Hematopoietic multipotent progenitor cell treated with erythropoietin and hydrocortisone succinate and interleukin-3 and kit ligand, for 8 days (in vitro differentiated cells): ENCODE measurements at places on chromosomes 6 and 20.

DNA sequence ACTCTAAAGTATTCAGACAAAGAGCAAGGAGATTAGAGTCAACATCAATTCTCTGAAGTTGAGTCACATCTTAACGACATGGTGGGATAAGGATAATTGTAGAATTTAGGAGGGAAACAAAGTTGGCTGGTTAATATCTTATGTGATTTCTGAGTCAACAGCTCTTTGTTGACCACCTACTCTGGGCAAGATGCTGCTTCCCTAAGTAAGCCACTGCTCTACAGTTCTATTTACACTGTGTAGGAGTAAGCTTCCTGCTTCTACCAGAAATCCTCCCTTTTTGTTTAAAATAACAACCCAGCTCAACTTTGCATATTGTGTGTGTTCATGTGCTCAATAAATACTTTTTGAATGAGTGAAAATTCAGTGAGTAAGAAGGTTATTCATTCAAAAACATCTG lies 3.1 kb downstream of the HS3ST5 start:
- no peak for DNase-seq

- no peak for DNase-seq
Observed at GRCh38 chr20:45827030-45827652, at the start of gene TNNC2. Gene TNNC2, minus strand, starts transcription at chr20:45827312. Its CDS starts 64 bp downstream, at chr20:45827248.

- no peak for DNase-seq
Observed at GRCh38 chr6:19463250-19463649, 373.9 kb upstream of the ID4 start.

- DNase-seq = no peak
Observed at GRCh38 chr20:5735845-5736510, 14.2 kb upstream of the SHLD1 start.

DNA sequence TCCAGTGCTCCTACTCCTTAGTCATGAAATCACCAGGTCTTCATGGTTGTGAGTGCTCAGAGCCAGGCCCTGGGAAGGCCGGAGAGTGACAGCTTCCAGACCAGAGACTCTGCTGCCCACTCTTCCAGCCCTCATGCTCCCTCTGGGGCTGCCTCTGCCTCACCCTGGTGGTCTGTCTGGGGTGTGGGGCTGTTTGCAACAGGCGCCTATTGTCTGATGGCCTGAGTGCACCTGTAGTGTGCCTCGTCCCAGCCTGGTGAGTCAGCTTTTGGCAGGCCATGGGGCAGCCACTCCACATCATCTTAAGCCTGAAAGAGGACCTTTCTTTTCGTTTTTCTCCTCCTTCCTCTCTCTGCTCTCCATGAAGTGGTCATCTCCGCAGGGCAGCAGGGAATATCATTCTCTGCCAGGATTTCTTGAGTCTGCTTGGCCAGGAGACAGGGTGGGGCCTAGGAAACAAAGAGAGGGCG lies 173.8 kb downstream of the VEGFA start:
- DNase-seq = no peak

- DNase-seq = no peak
Observed at GRCh38 chr6:154749341-154749740, 16.1 kb downstream of the SCAF8 start.

DNA sequence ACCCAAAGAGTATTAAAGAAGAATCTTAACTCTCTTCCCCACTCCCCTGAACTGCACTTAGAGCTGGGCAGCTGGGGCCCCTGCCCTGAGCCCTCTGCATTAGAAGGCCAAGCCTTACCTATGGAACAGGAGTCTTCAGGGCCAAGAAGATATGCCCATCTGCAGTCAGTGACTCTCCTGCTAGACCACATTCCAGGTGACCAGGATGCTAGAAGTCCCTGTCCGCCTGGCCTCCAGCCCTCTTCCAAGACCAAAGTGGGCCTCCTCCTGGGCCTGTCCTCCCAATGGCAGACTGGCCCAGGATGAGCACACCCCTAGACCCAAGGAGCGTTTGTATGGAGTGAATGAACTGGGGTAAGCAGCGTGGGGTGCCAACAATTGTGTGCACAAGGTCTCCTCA lies 259.1 kb downstream of the LY86 start:
- DNase-seq = no peak

DNA sequence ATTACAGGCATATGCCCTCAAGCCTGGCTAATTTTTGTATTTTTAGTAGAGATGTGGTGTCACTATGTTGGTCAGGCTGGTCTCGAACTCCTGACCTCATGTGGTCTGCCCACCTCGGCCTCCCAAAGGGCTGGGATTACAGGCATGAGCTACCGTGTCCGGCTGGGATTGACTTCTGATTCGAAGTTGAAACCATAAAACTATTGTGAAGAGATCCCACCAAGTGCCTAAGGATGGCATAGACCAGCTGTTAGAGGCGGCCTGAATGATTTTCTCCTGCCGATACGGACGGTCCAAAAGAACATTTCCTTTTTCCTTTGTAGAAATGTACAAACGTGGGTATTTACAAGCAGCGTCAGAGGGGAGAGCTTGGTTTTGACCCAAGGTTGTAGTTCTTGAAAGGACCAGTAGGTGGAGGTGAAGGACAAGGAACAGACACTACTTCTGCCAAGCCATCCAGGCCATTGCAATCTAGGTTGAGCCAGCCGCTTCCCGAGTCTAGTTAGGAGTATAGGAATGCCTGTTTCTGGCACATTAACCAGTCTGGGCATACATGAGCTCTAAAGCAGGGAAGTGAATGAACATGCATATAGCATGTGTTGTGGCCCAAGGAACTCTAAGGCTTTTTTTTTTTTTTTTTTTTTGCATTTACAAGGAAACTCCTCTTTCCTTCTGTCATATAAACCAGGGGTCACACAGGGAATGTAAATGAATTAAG lies 29.0 kb downstream of the MOCS3 start:
- DNase-seq = peak; percentile 78

DNA sequence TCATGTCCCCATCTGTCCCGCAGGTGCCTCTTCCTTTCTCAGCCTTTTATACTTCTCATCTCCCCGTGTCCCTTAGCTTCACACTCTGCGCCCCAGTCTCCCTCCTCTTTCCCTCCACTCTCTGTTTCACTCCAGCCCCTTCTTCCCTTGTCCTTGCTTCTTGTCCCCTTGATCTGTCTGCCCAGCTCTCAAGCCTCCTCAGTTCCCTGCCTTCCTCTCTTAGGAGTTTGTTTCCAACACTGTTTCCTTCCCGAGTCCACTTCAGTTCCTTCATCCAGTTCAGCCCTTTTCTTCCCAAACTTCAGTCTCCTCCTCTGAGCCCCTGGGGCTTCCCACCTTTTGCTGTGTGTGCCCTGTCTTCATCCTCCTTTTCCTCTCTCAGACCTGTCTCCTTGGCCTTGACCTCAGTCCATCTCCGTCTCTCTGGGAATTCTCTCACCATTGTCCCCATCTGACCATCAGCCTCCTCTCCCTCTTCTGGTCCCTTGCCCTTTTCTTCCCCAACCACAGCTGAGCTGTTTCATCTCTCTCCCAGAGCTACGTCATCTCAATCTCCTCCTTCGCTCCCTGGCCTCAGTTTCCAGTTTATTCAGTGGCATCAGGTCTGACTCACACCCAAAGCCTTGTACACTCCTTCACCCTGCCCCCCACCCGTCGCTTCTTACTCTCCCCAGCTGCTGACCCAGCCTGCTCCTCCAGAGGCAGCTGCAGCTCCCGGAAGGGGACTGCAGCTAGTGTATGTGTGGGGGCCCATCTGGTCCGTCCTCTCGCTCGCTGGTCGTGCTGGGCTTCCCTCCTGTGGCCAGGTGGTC lies 2.7 kb upstream of the DDR1 start:
- DNase-seq = no peak

GRCh38 chr20:54122189-54122588 lies 51.6 kb downstream of the CYP24A1 start:
- no peak for DNase-seq

DNA sequence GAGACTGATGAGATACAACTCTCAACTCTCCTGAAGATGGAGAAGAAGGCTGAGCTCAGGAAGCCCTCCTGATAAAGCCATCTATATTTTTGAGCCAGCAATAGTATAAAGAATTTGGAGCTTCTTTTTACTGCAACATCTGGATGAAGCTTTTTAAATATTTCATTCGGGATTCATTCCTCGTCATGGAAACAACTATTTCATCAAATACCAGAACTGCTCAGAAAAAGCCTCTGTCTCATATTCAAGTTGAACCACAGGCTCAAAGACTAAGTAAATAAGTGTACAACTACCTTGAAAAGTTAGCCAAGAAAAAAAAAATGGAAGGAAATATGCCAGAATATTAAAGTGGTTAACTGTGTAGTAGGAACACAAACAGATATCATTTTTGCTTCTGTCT lies 37.8 kb downstream of the PTPRT start:
- no peak for DNase-seq
